Fibroblast of skin of left biceps (primary cell): ENCODE measurements at places on chromosomes 7 and 10.

- peak; percentile 91 for DNase-seq
These were observed 7.9 kb downstream of the CPED1 start for GRCh38 chr7:120996333-120996987.

- DNase-seq = no peak
These were observed 109.4 kb downstream of the NRG3 start for GRCh38 chr10:81984428-81984827.

- no peak for DNase-seq
These were observed 2.4 kb downstream of the GBF1 start for GRCh38 chr10:102247734-102248133.

- peak; percentile 26 for DNase-seq
These were observed 47.7 kb upstream of the FGL2 start for GRCh38 chr7:77247206-77247850.

GRCh38 chr10:84230359-84230758, 5.0 kb upstream of the LRIT2 start:
- DNase-seq = no peak

DNA sequence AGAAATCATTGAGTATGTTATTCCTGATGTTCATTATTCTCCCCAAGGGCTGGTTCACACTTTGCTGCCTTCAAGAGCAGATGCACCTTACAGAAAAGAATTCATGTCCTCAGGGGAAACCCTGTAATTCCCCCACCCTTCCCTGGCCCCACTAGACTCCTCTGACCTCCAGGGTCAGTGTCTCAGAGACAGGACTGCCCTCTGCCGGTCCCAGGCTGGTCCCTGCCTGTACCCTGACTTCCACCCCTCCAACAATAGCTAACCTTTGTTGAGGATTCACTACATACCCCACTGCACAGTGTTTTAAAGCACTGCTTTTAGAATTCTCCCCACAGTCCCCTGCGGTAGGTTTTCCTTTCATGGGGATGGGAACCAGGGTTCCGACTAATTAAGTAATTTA, 4.4 kb upstream of the SEPHS1 start:
- no peak for DNase-seq

GRCh38 chr10:14683256-14683655, 91.4 kb downstream of the FAM107B start:
- no peak for DNase-seq

GRCh38 chr7:70000737-70001348, 402.6 kb downstream of the AUTS2 start:
- DNase-seq = no peak

- no peak for DNase-seq
These were observed 1.7 kb upstream of the SLC35B4 start for GRCh38 chr7:134318443-134318842.

- DNase-seq = no peak
These were observed 41.2 kb upstream of the UBE3C start for GRCh38 chr7:157097569-157097968.
